Forelimb muscle (tissue), 1 donor: ENCODE measurements at places on chromosomes 3 and 15.

DNA sequence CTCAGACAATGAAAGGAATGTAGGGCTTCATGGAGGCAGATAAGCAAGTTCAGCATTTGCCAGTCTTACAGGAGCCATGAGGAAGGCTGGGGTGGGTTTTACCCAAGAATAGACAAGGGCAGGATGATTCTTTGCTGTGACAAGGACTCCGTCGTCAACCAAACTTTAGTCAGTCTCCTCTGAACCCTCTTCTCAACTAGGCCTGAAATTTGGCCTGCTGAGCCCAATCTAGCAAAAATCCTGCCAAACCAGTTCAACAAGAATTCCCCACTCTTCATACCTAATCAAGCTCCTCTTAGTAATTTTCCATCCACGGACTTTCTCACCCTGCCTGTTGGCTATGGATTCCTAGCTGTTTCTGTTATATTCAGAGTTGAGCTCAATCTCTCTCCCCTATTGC lies 280.5 kb downstream of the TBL1XR1 start:
- DNase-seq, result no peak

DNA sequence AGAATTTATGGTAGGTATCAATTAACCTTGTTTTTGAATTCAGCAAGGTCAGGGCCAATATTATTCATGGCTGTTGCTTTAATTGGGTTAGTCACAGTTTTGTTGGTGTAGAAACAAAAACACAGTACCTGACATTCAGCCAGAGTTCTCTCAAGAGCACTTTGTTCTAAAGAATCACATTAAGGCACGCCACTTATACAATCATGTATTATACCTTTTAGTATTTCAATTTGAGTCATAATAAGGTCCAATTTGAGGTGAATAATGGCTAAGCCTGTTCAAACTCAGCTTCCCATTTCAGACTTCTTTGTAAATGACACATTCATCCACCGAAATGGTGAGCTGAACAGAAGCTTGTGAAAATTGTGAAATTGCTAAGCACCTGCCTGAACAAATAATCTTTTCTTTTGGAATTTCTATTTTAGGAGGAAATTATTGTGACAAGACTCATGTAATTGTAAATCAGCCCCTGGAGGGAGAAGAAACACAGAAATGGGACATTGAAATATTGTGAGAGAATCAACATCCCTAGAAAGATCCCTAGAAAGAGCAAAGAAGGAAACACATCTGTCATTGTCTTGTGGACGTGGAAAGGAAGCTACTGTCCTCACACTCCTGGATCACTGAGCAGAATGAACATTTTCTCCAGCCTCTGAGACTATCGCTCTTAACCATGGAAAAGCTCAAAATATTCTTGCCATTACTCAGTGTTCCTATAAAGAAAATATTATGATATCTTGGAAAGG lies 29.3 kb downstream of the RIOX2 start:
- DNase-seq, result no peak

DNA sequence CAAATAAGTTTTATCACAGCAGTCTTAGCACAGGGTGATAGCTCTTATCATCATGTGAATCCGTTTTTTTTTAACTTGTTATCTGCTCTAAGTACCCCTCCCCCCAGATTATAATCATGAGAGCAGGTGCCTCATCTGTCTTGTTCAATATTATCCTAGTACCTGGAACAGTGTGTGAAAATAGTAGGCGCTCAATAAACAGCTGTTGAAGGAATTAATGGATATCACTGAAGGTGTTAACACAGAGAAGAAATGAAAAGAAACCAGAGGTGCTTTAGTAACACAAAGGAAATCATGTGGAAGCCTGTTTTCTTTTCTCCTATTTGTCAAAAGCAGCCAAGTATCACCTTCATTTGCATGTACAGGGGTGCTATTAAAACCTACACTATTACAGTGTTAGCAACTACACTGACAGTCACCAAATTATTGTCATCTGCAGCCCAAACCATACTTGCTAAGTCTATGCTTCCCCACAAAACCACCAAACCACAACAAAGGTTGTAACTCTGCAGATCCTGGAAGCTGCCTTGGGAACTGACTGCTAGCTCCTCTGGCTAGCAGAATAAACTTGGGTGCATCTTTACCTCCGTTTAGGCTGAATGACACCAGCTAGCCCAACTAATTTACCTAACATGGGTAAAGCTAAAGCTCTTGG lies 2.9 kb downstream of the XPC start:
- DNase-seq, result no peak

- no peak for DNase-seq
Measured at GRCh38 chr3:87196879-87197278, 30.2 kb upstream of the CHMP2B start.

- no peak for DNase-seq
Measured at GRCh38 chr3:82977871-82978270, 1216.4 kb upstream of the GBE1 start.

DNA sequence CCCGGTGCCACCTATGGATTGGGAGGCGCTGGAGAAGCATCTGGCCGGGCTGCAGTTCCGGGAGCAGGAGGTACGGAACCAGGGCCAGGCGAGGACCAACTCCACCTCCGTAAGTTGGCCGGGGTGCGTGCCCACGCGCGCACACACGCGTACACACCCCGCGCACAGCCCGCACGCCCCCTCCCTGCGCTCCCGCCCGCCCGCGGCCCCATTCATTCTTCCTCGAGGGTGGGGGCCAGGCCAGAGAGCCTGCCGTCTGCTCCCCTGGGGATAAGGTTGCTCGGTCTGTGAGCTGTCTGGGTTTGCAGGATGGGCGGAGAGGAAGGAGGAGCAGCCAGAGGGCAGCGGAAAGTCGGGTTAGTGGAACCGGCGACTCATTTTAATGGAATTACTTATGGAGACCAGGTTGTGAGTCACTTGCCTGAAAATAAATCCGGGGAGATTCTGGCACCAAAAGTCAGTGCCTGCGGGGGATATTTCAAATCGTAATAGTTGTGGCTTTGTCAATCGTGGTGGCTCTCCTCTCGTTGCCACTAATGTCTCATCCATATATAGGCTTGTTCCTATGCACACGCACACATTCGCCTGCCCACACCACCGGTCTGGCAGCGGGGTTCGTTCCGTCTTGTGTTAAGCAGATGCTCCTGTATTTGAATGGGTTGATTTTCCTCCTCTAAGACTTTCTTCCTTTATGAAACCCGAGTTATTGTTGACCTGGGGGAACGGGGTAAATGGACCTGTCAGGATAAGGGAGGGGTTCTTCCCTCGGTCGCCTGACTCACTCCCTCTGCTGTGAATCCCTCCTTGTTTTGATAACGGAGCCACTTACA lies 223.4 kb upstream of the IL12A start:
- DNase-seq, result no peak

DNA sequence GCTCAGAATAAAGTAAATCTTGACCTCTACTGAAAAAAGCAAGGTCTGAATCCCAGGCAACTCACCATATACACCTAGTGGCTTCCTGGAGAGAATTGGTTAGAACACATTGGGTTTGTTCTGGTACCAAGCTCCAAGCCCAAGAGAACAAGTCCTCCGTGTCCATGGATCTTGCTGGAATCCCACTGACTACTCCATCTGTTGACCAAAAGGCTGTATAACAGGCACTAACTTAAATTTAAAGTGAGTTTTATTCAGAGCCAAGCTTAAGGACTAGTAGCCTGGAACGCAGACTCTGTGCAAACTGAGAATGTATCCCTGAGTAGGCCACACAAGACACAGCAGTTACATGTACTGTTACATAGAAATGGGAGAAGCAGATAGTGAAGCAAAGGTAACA lies 342.1 kb upstream of the LRRC3B start:
- DNase-seq, result no peak

GRCh38 chr3:112466020-112466419 lies 33.3 kb downstream of the BTLA start:
- no peak for DNase-seq

DNA sequence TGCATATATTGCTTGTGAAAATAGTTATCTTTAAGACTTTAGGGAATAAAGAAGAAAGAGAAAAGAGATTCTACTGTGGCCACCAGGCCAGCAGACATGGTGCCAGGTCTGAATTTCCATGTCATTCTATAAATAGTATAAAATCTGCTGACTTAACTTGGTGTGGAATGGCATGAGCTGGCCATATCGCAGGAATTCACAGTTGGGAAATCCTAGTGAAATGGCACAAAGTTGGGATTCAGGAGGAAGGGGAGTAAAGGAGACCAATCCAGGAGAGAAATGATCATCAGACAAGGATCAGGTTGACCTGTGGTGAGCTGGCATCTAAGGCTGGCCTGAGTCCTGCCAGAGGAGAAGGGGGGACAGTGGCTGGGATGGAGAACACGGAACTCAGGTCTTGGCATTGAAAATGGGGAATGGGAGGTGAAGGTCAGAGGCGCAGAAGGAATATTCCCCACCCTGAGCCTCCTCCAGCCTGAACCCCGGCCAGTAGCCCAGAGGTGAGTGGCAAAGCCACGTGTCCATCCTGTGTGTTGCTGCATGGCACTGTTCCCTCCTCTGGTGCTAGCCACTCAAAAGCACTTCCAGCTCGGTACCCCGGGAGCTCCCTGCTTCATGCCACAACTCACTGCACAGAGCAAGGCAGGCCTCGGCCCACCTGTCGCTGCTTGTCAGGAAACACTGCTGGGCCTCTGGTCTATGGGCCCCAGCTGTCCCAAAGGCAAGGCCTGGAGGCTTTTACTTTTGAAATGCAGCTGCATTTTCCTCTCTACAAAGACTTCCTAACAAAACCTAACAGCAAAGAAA lies 51.4 kb downstream of the SSUH2 start:
- DNase-seq, result no peak

- DNase-seq, result no peak
Measured at GRCh38 chr3:39346785-39347585, 17.5 kb downstream of the CCR8 start.

DNA sequence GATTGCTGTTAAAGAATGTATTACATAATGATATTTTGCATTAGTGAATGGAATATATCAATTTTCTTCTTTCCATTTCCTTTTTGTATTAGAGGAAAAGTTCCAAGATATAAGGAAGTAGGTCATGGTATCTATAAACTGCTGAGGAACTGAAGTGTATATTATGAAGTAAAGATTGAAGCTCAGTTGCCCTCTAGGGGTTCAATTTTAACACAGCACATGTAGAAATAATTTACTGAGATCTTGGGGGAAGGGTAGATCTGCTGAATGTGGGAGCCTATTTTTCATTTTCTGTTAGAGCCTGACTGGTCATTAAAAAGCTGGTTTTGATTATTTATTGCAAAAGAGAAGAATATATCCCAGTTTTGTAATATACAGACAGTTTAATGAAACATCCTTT lies 45.2 kb downstream of the CMC1 start:
- peak; percentile 45 for DNase-seq

DNA sequence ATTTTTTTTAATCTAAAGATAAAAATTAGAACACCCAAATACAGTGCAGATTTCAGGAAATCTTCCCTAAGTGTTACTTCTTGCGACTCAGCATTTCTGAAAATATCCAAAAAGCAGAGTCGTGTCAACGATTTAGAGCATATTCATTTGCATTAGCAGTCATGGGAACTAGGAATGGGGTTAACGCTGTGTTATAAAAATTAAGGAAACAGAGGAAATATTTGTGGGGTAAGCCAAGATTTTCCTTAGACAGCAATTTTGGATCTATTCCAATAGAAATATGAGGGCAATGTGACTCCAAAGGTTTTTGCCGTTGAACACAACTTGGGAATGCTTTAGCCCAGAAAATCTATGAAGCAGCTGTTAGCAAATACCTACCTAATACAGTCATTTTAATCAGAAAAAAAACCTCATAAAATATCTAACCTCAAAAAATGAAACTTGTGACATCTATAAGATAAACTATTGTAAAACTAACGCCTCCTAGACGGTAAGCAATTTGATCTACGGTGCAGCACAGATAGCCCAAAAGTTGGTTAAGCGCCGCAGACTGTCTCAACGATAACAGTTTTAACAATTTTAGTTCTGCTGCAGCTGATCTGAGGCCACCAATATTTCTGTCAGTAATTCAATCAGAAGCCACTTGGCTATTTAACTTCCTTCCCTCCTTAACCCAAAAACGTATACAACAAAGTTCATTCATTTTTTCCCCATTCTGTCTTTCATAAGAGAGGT lies 5.8 kb upstream of the ATP11B start:
- DNase-seq, result no peak

- DNase-seq, result no peak
Measured at GRCh38 chr3:17065881-17066280, 181.1 kb downstream of the PLCL2 start.

GRCh38 chr3:29057326-29057725 lies 223.5 kb upstream of the RBMS3 start:
- DNase-seq, result no peak

GRCh38 chr15:51227940-51228732 lies 110.3 kb downstream of the CYP19A1 start:
- DNase-seq, result no peak

DNA sequence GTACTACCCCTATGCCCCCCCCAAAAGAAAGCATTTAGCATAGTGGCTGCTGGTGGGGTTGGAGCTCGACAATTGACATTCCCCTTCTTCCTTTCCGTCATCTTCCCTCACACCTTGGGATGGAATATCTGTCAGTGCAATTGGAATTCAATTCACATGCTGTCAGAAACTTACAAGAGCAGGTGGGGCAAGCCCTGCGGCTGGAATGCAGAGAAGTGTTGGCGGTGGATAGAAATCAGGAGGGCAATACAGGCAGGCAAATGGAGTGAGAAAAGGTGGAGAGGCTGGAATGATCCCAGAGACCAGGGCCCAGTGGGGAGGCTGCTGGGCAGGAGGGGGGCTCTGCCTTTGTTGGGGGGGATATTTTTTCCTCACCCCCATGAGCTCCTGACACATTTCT lies 44.1 kb downstream of the FAM3D start:
- DNase-seq, result no peak

DNA sequence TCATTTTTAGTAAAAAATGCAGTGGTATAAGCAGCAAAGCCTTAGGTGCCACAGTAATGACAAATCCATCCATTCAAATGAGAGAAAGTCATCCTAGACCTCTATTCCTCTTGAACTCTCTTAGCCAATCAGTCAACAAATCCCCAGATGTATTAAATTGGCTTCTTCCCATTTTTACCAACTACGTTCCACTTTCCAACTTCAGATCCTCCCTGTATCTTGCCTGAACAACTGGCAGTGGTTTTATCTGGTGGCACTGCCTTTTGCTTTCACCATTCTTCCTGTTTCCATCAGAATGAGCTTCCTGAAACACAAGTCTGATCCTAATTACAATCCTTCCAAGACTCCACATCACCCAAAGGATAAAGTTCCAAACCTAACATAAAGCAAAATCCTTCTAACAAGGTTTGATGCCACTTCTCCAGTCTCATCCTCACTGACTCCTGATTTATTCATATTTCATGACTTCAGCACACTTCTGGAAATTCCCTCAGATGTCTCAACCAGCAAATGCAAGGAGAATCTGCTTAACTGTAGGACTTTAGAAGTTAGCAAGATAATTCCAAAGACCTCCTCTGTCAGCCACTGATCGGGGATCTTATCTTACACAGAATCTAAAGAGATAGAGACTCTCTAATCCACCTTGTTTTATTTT lies 69.8 kb upstream of the SLC4A7 start:
- DNase-seq, result no peak

- no peak for DNase-seq
Measured at GRCh38 chr3:70982700-70983140, 600.8 kb downstream of the FOXP1 start.

GRCh38 chr15:50562735-50563640 lies 16.5 kb upstream of the USP50 start:
- DNase-seq, result no peak

GRCh38 chr3:64022451-64023186 lies 675 bp downstream of the PSMD6 start:
- DNase-seq, result no peak

- DNase-seq, result no peak
Measured at GRCh38 chr15:52139599-52140462, 27.3 kb upstream of the BCL2L10 start.
